ENCODE measurements at places on chromosomes 5 and 9.

DNA sequence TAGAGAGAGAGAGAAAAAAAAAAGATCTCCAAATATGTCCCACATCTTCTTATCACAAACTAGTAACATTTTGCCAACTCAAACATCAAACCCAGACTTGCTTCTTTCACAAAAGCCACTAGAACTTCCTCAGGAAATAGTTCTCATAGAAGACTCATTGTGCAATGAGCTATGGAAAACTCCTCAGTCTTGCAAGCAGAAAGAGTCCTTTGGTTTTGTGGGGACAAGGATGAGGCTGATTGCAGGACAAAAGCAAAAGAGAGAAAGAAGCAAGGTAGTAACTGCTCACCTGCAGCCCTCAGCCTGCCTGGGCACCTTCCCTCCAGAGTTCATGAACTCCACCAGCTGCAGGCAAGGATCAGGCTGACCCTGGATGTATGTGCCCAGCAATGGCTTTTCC, 399.0 kb downstream of the IRX1 start:
- no peak for DNase-seq

DNA sequence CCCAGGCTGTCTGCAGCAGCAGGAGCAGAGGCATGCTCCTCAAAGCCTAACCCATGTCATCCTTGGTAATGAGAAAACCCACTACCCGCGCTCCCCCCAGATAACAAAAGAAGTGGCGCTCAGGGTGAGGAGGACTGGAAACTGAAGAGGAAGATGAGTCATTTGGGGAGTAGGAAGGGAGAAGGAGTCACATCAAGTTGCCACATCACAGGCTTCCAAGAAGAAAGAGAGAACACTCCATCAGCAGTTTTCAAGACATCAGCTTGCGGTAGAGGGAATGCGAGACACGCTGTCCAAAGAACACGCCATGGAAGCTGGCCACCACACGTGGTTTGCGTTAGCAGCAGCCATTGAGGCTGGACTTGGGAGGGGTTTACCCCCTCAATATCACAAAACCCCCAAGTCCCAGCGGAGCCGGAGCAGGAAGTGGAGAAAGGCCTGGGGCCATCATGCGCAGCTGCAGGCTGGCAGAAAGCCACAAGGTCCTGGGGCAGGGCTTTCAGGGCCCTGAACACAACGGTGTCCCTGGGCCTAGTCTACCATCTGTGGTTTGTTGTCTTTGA, 41.5 kb downstream of the SH3PXD2B start:
- peak; percentile 68 for DNase-seq

DNA sequence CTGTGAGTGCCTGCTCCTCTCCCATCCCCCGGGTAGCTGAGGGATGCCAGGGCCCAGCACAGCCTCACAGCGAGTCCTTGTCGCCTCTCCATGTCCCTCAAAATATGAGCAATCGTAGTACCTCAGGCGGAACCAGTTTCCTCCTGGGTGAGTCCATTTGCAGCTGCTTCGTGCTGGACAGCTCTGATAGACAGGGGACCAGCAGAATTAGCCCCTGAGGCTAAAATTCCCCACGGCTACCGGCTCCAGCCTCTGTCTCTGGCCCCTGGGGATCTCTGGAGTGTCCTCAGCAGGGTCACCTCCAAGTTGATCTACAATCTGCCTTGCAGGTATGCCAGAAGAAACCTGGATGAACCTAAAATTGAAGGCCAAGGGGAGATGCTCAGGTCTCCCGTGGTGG, 115.8 kb upstream of the FBXL7 start:
- no peak for DNase-seq

GRCh38 chr9:22590336-22591033, 143.9 kb downstream of the DMRTA1 start:
- no peak for DNase-seq

- DNase-seq: no peak
Observed at GRCh38 chr5:151024440-151025249, 4.3 kb downstream of the GPX3 start.

GRCh38 chr5:173873306-173873922, 14.7 kb upstream of the CPEB4 start:
- no peak for DNase-seq

DNA sequence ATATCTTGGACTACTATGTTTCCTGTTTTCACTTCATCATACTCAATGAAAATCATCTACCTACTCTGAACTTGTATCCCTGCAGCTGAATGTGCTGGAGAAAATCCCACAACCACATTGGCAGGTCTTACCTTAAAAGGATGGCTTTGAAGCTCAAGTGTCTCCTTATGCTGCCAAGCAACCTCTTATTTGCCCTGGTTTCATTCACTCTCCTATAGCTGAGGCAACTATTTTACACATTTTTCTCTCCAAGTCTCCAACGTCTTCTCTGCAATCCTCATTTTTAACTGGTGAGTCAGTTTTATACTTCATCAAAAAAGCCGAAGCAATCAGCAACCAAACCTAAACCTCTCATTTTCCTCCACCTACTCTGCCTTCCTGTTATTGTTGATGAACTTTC, 49.7 kb downstream of the POU4F3 start:
- no peak for DNase-seq

DNA sequence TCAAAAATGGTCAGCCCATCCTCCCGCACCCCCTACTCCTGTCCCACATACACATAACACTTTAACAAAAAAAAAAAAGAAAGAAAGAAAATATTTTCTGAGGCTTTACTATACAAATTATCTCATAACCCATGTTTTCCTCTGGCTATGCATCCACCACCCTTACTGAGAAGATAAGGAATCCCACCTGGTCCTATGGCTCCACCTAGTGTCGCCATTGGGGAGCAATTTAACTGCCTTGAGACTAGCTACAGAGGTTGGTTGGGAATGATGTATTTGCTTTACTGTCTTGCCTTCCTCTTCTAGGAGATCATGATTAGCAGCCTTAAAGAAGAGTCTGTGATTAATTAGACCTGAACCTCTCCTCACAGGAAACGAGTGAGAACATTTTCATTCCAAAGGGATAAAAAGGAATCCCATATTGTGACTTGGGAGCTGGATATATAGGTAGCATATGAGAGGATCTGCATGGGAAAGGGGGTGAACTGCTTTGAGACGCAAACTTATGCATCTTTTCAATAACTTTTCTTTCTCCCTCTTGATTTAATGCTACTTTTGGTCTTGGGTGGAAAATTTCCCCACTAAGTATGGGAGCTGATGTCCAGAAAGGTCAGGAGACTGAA, 77.7 kb upstream of the SELENOP start:
- DNase-seq: peak; percentile 89
